ENCODE measurements at places on chromosomes 11 and 22.
A peak's percentile ranks its signal among the peaks of the same experiment; 100 is the strongest.

GRCh38 chr11:110148775-110149744, 55.9 kb downstream of the ZC3H12C start:
- no peak for DNase-seq

DNA sequence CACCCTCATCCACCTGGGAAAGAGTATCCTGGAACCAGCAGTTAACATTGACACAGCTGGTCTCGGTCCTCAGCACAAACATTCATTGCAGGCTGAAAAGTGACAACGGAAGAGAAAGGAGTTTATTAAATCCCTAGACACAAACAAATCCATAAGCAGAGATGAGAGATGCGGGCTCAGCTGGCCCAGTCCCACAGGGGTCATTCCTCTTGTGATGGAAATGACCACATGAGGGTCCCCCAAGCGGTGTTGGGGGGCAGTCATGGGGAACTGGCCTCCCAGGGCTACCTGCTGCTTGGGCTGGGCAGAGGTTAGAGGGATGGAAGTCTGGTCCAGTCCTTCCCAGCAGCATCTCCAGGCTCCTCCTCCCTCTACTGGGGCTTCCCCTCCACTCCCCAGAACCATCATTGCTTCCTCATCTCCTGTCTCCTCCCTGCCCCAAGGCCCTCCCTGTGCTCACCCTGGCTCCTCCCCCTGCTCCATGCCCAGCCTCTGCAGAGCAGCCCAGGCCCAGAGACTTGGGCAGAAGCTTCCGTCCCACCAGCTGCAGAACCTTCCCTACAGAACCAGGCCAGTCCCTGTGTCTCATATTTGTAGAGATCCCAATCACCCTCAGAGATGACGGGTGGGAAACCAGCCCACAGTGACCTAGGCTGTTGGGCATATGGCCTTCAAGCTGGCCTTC, 5.4 kb upstream of the IGLL5 start:
- DNase-seq = no peak

DNA sequence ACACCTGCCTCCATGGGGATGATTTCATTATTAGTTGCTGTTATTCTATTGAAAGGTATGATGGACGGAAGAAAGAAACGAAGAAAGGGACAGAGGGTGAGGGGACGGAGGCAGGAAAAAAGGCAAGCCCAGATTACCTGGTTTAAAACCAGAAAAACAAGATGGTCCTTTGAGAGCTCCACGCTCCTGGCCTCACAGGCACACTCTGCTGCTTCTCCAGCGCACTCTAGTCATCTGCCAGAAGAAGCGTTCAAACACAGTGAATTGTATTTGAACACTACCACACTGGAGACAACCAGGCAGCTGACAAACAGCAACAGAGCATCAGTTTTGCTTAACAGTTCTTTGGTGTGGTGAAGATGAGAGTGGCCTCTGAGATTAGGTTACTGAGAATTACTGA, 216.9 kb downstream of the CADM1 start:
- DNase-seq = no peak

DNA sequence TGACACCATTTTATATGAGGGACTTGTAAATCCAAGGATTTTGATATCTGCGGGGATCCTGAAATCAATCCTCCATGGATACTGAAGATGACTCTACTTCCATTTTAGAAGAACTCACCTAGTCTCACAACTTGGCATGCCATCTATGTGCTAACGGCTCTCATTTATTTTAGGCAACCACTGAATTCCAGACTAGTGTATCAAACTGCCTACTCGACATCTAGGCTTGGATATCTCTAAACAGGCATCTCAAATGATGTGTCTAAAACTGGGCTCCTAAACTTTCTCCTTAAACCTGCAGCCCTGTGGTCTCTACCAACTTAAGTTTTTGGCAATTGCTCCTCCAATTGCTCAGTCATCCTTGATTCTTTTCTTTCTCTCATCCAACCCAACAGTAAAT, 31.2 kb upstream of the CLNS1A start:
- no peak for DNase-seq

DNA sequence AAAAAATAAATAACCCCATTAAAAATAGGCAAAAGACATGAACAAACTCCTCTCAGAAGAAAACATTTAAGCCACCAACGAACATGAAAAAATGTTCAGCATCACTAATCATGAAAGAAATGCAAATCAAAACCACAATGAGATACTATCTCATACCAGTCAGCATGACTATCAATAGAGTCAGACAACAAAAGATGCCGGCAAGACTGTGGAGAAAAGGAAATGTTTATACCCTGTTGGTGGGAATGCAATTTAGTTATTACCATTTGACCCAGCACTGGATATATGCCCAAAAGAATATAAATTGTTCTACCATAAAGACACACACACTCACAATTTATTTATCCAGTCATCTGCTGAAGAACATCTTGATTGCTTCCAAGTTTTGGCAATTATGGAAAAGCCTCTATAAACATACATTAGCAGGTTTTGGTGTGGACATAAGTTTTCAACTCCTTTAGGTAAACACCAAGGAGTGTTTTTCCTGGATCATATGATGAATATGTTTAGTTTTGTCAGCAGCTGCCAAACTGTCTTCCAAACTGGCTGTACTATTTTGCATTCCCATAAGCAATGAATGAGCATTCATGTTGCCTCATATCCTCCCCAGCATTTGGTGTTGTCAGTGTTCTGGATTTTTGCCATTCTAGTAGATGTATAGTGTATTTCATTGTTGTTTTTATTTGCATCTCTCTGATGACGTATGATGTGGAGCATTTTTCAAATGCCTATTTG, 28.0 kb downstream of the OR8D1 start:
- DNase-seq = no peak

DNA sequence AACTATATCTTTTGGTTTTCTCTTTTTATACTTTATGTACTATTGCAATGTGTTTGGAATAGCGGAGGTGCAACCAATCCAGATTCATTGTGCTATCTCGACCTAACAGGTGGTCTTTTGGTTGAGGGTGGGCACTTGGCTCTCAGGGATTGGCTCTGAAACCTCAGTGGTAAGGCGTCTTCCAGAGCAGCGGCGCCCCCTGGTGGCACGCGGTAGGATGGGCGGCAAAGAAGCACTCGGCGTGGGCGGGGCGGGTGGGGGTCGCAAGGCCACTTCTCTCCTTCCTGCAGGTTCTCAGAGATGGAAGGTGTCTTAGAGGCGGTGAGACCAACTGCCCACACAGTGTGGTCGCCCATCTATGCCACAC, 19.2 kb upstream of the PLET1 start:
- peak; percentile 66 for DNase-seq
